ENCODE measurements at places on chromosomes 5 and 9. TPM values are rescaled to one million over a fixed set of nuclear protein-coding genes. Genes with fewer than 3 reads are reported as not detected.

- no peak for DNase-seq
Observed at GRCh38 chr9:5832071-5832537, 813 bp downstream of the ERMP1 start.

GRCh38 chr5:111997711-111998110, 240.7 kb upstream of the NREP start:
- DNase-seq, result no peak

- no peak for DNase-seq
Observed at GRCh38 chr5:69129413-69129812, 35.6 kb downstream of the SLC30A5 start.

GRCh38 chr9:131781069-131781468, 41.2 kb upstream of the RAPGEF1 start:
- DNase-seq, result no peak

DNA sequence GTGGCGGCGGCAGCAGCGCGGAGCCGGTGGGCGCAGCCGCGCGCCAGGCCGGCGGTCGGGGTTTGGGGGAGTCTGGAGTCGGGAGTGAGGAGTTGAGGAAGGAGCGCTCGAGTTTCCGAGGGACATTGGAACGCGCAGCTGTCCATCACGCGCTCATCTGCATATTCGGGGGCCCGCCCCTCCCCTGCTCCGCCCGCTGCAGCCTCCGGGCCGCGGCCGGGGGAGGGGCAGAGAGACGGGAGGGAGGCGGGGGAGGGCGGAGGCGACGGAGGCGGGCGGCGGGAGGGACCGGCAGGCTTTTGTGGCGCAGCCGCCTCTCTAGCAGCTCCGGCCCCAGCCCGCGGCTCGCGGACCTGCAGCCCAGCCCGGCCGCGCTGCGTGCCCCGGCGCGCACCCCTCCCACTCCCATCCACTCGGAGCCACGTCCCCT, at the start of gene IRX2:
Gene IRX2 (minus strand): TSS at position 86 of the 430 bp plus-strand sequence. CDS start 264 bp downstream, outside the sequence.
- DNase-seq, result peak; percentile 81

- DNase-seq, result no peak
Observed at GRCh38 chr9:108117795-108118194, 628.2 kb upstream of the KLF4 start.

GRCh38 chr5:173697931-173698579, 81.6 kb upstream of the BOD1 start:
- no peak for DNase-seq

DNA sequence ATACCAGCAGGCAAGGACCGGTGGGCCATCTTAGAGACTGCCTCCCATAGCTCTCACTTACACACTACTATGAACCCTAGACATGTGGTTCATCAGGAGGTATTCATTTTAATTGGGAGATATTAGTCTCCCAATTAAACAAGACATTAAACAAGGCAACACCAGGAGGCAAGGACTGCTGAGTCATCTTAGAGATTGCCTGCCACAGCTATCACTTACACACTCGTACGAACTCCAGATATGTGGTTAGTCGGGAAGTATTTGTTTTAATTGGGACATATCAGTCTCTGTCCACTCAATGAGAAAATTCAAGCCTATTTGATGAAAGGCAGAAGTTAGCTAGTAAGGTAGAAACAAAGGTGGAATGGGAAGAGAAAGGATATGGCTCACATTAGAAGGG, 343.9 kb downstream of the NFIB start:
- DNase-seq, result no peak

DNA sequence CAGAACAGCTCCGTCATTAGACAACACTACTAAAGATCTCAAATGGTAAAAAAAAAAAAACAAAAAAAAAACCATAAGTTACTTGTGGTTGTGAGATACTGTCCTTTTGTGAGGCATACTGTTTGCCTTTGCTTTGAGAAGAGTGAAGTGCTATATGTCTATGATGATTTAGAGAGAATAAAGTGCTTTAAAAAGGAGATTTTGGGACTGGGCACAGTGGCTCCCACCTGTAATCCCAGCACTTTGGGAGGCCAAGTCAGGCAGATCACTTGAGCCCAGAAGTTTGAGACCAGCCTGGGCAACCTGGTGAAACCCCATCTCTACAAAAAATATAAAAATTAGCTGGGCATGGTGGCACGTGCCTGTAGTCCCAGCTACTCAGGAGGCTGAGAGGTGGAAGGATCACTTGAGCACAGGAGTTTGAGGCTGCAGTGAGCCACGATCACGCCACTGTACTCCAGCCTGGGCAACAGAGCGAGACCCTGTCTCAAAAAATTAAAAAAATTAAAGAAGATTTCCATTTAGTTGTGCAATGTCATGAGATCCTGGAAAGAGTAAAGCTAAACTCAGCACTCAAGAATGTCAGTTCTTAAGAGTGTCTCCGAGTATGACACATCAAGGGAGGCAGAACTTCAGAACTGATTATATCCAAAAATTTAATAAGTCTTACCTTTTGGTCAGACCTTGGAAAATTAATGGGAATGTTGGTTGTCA, 87.3 kb downstream of the PRDM6 start:
- DNase-seq, result no peak

- DNase-seq, result no peak
Observed at GRCh38 chr9:133476941-133477340, 2.0 kb downstream of the SLC2A6 start.

GRCh38 chr9:72817413-72817812, 135.4 kb downstream of the ALDH1A1 start:
- DNase-seq, result no peak

DNA sequence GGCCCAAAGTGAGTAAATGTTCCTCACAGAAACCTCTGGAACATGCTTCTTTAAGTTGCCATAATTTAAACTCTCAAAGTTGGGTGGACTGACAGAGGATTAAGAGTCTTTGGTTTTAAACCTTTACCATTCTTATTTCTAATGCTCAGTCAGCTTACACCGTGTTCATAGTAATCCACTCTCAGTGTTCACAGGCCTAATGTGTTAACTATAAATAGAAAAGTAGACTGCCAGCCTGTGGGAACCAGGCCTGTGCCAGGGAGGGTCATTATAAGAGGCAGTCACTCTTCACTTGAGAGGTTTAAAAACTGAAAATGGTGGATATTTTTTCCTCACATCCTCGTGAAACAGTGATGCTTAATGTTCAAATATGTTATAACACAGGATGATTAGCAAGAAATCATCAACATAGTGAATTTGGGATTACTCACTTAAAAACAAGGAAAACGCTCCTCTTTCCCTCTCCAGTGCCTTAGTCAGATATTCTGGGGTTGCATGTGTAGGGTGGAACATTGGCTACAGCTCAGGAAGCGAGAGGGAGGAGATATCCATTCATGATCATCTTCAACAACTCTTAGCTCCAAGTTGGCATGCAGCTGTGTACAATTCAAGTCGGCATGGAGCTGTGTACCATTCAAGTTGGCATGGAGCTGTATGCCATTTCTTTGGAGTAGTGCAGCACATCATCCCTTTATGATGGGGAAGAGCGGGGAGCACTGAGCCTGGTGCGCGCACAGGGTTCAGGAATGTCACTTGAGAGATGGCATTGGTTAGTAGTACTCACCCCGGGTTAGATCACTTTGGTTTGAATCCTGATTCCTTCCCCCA, 65.8 kb downstream of the KIAA1958 start:
- DNase-seq, result no peak

- no peak for DNase-seq
Observed at GRCh38 chr9:87554976-87555375, 57.3 kb downstream of the DAPK1 start.

GRCh38 chr5:92064993-92065392, 681.9 kb upstream of the ARRDC3 start:
- DNase-seq, result no peak

DNA sequence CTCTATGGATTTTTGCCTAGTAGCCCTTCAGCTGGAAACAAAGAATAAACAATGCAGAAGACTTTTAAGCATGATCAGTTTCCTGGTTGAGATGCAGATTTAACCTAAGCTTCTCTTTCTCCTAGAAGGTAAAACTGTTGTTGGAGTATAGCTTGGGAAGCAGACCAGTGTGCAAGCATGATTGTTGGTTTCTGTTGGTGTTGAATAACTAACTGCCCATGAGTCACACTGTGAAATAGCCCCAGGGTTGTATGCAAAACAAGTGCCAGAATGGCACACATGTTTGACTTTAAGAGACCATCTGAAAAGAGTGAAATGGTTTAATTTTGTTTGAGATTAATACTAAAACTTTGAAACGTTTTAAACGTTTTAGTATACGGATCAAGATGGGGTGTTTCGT, 227.1 kb downstream of the ARHGEF28 start:
- no peak for DNase-seq

DNA sequence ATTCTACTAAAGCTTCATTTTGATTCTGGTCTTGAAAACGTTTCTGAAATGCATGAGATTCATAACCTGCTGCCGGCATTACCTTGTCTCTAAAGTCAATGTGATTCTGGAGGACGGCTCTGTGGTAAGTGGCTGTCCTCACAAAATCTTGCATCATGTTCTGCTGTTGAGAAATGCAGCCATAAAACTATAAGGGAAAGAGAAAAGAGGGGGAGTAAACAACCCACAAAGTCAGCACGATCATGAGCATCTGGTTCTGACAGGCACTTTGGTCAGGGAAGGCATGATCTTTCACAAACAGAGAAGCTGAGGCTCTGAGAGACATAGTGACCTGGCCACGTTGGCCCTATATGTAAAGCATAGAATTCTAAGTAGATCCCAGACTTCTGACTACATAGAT, 168.9 kb upstream of the PUM3 start:
- DNase-seq, result no peak

- no peak for DNase-seq
Observed at GRCh38 chr9:14452539-14452938, 138.6 kb upstream of the NFIB start.

DNA sequence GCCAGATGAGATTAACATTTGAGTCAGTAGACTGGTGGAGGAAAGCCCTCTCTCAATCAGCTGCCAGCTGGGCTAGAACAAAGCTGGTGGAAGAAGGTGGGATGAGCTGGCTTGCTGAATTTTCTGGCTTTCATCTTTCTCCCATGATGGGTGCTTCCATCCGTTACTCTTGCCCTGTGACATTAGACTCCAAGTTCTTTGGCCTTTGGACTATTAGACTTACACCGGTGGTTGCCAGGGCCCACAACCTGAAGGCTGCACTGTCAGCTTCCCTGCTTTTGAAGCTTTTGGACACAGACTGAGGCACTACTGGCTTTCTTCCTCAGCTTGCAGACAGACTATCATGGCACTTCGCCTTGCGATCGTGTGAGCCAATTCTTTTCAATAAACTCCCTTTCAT, 642.7 kb downstream of the TAF11L14 start:
- no peak for DNase-seq

- DNase-seq, result no peak
Observed at GRCh38 chr5:77285251-77285841, 74.9 kb downstream of the PDE8B start.

LAMC3 gene
- total RNA-seq, result 50.6 TPM

TMCO6 gene
- 24.1 TPM for total RNA-seq

CDH9 gene
- not detected for total RNA-seq

C5orf46 gene
- total RNA-seq, result not detected

MLANA gene
- total RNA-seq, result not detected

CCDC152 gene
- total RNA-seq, result 0.47 TPM

DNAJB5 gene
- total RNA-seq, result 24.2 TPM

DIRAS2 gene
- 3.9 TPM for total RNA-seq

GPX3 gene
- total RNA-seq, result 160 TPM
